Activated naive CD8-positive, alpha-beta T cell treated with anti-CD3 and anti-CD28 coated beads for 36 hours (primary cell): ENCODE measurements at places on chromosomes 7 and 10. TPM values are rescaled to one million over a fixed set of nuclear protein-coding genes. Genes with fewer than 3 reads are reported as not detected.

- DNase-seq, result no peak
Observed at GRCh38 chr7:30469303-30469702, 9.3 kb downstream of the NOD1 start.

- peaks cover 19% of the 10 kb centered on the region for H3K4me1 ChIP-seq
- no peak for DNase-seq
- no peaks in the 10 kb centered on the region for H3K27me3 ChIP-seq
- H3K4me3 ChIP-seq, result no peak overlapping the region
Observed at GRCh38 chr7:98881561-98882315, 3.4 kb downstream of the TRRAP start.

DNA sequence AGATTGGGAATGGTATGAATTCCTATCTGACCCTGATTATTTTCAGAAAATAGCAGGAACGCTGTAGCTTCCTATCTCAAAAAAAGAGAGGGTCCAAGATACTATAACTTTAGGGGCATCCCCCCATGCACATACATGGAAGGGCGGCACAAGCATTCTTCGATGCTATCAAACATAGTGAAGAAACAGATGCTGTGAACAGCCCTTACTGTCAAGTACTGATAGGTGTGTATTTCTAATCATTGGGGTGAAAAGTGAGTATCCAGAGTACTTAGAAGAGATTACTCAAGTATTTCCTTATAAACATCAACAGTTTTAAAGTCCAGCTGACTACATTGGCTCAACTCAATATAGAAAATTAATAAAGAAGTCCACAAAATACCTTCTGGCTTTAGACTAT lies 17.0 kb upstream of the NUP42 start:
- no peaks in the 10 kb centered on the region for H3K36me3 ChIP-seq
- no peaks in the 10 kb centered on the region for H3K27me3 ChIP-seq
- no peak overlapping the region for H3K4me3 ChIP-seq
- H3K27ac ChIP-seq, result no peak overlapping the region
- H3K4me1 ChIP-seq, result no peaks in the 10 kb centered on the region

DNA sequence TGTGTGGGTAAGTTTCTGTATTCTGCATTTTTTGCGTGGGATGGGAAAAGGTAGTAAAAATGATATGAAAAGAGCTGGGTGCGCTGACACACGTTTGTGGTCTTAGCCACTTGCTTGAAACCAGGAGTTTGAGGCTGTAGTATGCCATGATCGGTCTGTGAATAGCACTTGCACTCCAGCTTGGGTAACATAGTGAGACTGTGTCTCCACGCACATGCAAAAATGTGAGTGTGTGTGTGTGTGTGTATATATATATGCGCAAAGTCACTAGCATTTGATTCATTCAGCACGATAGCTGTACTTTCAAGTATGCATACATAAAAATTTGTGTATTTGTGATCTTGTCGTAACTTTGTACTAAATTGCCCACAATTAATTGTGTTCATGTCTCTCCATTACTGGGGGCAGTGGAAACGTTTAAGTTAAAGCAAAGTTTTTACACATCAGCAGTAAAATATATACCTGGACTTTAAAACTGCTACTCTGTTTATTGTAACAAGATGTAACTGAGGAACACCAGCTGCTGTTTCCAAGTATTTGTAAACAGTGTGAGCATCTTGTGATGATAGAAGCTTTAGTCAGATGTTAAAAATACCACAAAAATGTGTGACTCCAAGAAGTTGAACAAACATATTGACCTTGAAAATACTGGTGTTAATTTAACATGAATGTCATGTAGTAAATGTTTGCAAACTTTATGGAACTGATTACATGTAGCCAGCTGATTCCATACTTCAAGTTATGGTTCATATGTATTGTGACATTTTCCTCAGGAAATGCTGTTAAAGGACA lies 1.6 kb downstream of the ZRANB1 start:
- H3K4me1 ChIP-seq, result peaks cover 50% of the 10 kb centered on the region
- H3K27me3 ChIP-seq, result no peaks in the 10 kb centered on the region
- no peak for DNase-seq
- H3K36me3 ChIP-seq, result peaks cover 22% of the 10 kb centered on the region
- no peak overlapping the region for H3K27ac ChIP-seq

- H3K4me1 ChIP-seq, result no peaks in the 10 kb centered on the region
- no peak overlapping the region for H3K4me3 ChIP-seq
- H3K36me3 ChIP-seq, result no peaks in the 10 kb centered on the region
Observed at GRCh38 chr10:86335831-86336230, 30.8 kb downstream of the GRID1 start.

DNA sequence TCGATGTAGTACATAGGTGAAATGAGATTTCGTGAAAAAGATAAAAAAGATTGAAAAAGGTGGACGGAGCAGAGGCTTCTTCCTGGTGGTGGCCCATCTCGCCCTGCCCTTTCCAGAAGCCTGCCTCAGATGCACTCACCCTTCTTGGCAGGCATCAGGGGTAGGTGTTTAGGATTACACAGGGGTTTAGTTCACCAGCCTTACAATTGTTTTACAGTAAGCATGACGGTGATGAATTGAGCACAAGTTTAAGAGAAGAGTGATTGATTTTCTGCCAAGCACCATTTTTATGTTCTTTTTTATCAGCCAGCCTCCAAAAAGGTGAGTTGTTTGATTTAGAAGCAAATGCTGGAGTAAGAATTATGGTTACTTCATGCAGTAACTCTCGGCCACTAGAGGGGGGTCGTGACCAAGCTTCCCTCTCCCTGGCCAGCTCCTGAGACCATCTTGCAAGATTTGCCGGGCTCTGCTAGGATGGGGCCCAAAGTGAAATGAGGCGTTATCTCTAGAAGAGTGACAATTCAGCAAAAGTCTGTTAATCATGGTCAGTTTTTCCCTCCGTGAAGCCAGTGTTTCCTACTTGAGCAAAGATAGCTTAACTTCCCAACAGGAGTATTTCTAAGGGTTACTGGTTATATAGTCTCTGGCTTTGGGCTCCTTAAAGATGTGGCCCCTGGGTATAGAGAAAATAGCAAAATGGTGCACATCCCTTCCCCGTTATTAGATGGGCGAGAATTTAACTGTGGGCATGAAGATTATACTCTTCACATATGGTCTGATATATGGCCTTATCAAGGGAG lies 228.8 kb downstream of the BMPER start:
- peak; percentile 4 for DNase-seq
- H3K4me1 ChIP-seq, result no peaks in the 10 kb centered on the region
- H3K36me3 ChIP-seq, result no peaks in the 10 kb centered on the region
- H3K27me3 ChIP-seq, result peaks cover 7% of the 10 kb centered on the region
- H3K27ac ChIP-seq, result no peak overlapping the region

GRCh38 chr7:93765475-93765874 lies 125.1 kb downstream of the TFPI2 start:
- no peaks in the 10 kb centered on the region for H3K4me1 ChIP-seq
- no peaks in the 10 kb centered on the region for H3K36me3 ChIP-seq
- DNase-seq, result no peak
- no peak overlapping the region for H3K27ac ChIP-seq
- no peaks in the 10 kb centered on the region for H3K27me3 ChIP-seq
- no peak overlapping the region for H3K4me3 ChIP-seq

GRCh38 chr7:82838314-82838713 lies 324.4 kb downstream of the PCLO start:
- no peaks in the 10 kb centered on the region for H3K36me3 ChIP-seq
- H3K4me1 ChIP-seq, result no peaks in the 10 kb centered on the region

GRCh38 chr7:66083677-66084076 lies 8.1 kb downstream of the ASL start:
- no peak overlapping the region for H3K4me3 ChIP-seq
- no peaks in the 10 kb centered on the region for H3K36me3 ChIP-seq
- no peak overlapping the region for H3K27ac ChIP-seq
- no peaks in the 10 kb centered on the region for H3K4me1 ChIP-seq

- H3K27me3 ChIP-seq, result no peaks in the 10 kb centered on the region
- peaks cover 45% of the 10 kb centered on the region for H3K36me3 ChIP-seq
- H3K4me3 ChIP-seq, result no peak overlapping the region
- H3K27ac ChIP-seq, result no peak overlapping the region
- no peak for DNase-seq
- no peaks in the 10 kb centered on the region for H3K4me1 ChIP-seq
Observed at GRCh38 chr7:17354473-17354872, 56.0 kb downstream of the AHR start.

GRCh38 chr7:113561446-113561845 lies 357.4 kb downstream of the PPP1R3A start:
- H3K27me3 ChIP-seq, result no peaks in the 10 kb centered on the region
- H3K27ac ChIP-seq, result no peak overlapping the region
- no peak for DNase-seq
- no peaks in the 10 kb centered on the region for H3K36me3 ChIP-seq
- no peaks in the 10 kb centered on the region for H3K4me1 ChIP-seq
- H3K4me3 ChIP-seq, result no peak overlapping the region

SLC26A3 gene
- not detected for total RNA-seq

SPRN gene
- total RNA-seq, result not detected

CCDC6 gene
- total RNA-seq, result 45.5 TPM

RAPGEF5 gene
- total RNA-seq, result 0.82 TPM

DRGX gene
- not detected for total RNA-seq

TRIL gene
- not detected for total RNA-seq

LRMDA gene
- total RNA-seq, result not detected
